ENCODE measurements at places on chromosomes 7 and 10. TPM values are rescaled to one million over a fixed set of nuclear protein-coding genes. Genes with fewer than 3 reads are reported as not detected.

GRCh38 chr10:123972481-123973401 is 81.1 kb upstream of the CPXM2 start:
- DNase-seq = no peak

DNA sequence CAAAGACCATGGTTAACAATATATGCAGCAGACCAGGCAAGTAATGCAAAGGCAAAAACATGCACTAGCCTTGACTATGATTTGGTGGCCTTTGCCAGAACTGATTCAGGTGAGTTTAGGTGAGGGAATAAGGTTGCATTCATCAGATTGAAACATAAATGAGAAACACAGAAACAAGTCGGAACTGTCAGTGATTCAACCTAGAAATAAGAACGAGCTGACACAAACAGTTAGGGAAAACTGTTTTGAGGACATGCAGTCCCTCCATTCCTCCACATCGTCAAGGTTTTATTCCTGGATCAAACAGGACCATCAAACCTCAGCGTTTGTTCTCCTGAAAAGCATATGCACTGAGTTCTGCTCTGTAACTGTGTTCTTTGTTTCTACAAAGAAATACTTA is 1.8 kb downstream of the ZNF248 start:
- DNase-seq = no peak

DNA sequence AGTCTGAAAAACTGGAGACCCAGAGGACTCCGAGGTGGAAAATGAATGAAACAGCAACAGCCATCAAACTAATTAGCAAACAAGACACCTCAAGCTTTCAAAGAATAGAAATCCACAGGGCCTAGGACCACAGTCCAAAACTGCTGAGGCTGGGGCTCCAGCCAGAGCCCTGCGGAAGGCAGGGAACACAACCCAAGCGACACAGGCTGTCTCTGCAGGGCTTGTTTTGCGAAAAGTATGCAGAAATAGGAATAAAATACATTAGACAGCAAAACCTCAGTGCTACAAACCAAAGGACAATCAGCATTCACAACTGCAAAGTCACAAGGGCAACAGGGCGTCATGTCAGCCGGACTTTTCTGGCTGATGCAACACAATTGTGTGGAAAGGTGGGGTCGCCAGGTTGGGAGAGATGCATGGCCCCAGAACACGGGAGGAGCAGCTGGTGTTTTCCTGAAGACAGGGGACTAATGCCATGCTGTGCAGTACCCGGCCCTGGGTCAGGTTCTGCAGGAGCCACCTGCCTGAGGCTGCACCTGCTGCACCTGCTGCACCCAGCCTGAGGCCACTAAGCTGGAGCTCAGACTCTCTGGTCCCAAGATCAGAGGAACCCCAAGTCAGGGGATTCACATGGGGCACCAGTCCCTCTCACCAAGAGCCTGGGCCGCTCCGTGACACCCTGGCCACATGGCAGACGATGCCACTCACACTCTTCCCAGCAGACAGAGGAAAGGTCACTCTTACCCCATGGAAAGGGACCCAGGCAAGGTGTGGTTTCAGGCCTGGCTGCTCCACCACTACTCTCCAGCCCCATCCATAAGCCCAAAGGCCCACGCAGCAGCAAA is 74.2 kb downstream of the MAD1L1 start:
- DNase-seq = no peak

The HMX3 gene
- polyA plus RNA-seq = not detected

The NEURL1 gene
- polyA plus RNA-seq = 4.2 TPM

DNA sequence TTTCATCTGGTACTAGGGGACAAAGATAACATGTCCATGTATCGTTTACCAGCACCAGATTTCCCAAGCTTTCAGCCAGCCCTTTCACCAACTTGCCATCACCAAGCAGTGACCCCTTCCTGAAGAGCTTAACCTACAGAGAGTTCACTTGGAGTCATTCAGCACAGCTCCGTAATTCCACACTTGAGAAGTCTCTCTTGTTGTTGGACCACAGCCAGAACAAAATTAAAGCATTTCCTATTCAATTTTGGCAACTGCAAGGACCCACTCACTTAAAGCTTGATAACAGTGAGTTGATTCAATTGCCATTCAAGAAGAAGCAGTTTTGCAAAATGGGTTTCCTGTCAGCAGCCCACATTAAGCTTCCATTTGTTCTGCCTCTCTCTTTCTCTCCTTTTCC is 88.5 kb upstream of the LRRTM3 start:
- DNase-seq = no peak

The NEUROG3 gene
- polyA plus RNA-seq = 0.87 TPM

GRCh38 chr7:132451161-132451560 is 125.1 kb downstream of the PLXNA4 start:
- DNase-seq = no peak

The LRIT2 gene
- polyA plus RNA-seq = not detected

GRCh38 chr10:119688033-119688508 is 36.9 kb downstream of the BAG3 start:
- DNase-seq = peak; percentile 30

- DNase-seq = no peak
Observed at GRCh38 chr10:128373071-128373749, 247.0 kb upstream of the MKI67 start.

The CPA4 gene
- polyA plus RNA-seq = 3.3 TPM

- no peak for DNase-seq
Observed at GRCh38 chr7:106534271-106534846, 126.6 kb downstream of the CCDC71L start.

The HELLS gene
- 15.8 TPM for polyA plus RNA-seq

The EBLN1 gene
- not detected for polyA plus RNA-seq

GRCh38 chr7:37428681-37429434 is 19.8 kb downstream of the ELMO1 start:
- DNase-seq = no peak

- no peak for DNase-seq
Observed at GRCh38 chr7:30116771-30117170, 18.0 kb upstream of the MTURN start.

DNA sequence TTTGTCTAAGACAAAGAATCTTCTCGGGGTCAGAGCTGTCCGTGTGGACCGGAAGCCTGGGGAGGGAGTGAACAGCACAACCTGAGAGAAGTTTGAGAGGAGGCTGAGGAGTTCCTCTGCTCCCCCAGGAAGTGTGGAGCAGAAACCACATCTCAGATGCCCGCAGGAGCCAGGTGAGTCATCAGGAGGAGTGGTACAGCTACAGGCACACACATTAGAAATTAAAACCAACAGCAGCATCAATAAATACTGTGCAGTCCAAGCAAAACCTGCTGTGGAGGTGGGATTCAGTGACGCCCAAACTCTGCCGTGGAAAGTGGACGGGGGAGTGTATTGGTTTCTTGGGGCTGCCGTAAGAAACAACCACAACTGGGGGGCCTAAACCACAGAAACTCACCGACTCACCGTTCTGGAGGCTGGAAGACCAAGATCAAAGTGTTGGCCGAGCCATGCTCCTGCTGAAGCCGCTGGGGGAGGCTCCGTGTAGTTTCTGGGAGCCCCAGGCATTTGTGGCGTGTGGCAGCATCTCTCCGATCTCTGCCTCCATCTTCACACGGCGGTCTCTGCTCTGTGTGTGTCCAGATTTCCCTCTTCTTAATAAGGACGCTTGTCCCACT is 31.2 kb upstream of the GARS1 start:
- no peak for DNase-seq

- no peak for DNase-seq
Observed at GRCh38 chr10:3782146-3782450, 2.9 kb downstream of the KLF6 start.

DNA sequence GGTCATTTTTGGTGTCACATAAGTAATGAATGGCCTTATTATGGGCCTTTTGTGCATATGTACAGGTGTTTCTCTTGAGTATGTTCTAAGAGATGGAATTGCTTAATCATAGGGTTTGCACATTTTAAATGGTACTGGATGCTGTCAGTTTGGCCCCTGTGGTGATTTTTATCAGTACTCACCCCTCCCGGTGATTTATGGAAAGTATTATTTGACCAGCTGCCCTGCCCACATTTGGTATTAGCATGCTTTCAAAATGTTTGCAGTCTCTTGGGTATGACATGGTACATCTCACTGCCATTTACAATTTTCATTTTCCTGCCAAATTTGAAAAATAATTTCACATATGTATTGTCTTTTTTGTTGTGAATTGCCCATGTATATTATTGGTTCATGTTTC is 427.7 kb downstream of the LRMDA start:
- DNase-seq = no peak

- DNase-seq = peak; percentile 61
Observed at GRCh38 chr10:61271127-61271780, 181.9 kb downstream of the TMEM26 start.

DNA sequence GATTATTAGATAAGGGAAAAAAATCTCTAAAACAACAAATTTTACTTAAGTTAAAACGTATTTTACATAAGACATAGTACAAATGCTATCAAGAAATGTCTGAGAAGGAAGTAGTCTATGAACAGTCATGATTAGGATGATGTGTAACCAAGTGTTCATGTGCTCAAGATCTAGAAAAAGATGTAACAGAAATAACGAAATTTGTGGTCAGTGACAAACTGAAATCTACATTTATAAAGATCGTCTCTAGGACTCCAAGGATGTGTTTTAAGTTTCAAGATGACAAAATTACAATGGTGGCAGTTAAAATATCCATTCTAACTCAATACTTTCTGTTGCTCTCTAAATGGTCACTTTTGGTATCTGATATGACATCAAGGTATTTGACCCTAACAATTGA is 17.2 kb downstream of the PPP3CB start:
- DNase-seq = no peak

The NRG3 gene
- polyA plus RNA-seq = 2.0 TPM

DNA sequence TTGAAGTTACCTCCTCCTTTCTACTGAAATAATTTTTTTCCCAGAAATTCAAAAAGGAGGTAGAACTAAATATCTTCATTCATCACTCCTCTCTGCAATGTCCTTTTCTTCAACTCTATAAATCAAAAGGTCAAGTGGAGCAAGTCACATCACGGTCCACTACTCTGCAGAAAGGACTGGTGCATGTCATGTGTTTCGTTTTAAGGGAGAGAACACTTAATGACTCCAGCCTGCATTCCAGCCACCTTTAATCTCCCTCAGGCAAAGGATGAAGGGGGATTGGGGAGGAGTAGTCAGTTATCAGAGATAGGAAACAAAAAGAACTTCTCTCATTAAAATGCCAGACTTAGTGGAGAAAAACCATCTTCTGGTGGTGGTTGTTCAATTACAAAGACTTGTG is 78.9 kb downstream of the ANK3 start:
- no peak for DNase-seq

DNA sequence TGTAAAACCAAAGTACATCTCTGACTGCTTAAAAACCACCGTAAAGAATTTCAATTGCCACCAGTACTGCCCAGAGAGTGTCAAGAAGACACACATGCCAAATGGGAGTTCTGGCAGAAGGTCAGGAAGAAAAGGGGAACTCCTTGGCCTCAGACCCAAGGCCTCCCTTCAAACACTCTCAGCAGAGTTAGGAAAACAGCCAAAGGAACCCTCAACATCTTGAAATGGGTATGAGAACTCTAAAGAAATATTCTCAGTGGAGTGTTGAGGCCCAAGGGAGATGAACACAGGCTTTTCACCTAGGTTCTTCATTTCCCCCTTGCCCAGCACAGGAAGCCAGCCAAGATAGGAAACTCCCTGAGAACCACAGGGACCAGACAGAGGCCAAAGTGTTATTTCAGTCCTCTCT is 96.1 kb upstream of the ASAH2 start:
- no peak for DNase-seq

GRCh38 chr10:8594711-8595110 is 540.2 kb downstream of the GATA3 start:
- DNase-seq = no peak

DNA sequence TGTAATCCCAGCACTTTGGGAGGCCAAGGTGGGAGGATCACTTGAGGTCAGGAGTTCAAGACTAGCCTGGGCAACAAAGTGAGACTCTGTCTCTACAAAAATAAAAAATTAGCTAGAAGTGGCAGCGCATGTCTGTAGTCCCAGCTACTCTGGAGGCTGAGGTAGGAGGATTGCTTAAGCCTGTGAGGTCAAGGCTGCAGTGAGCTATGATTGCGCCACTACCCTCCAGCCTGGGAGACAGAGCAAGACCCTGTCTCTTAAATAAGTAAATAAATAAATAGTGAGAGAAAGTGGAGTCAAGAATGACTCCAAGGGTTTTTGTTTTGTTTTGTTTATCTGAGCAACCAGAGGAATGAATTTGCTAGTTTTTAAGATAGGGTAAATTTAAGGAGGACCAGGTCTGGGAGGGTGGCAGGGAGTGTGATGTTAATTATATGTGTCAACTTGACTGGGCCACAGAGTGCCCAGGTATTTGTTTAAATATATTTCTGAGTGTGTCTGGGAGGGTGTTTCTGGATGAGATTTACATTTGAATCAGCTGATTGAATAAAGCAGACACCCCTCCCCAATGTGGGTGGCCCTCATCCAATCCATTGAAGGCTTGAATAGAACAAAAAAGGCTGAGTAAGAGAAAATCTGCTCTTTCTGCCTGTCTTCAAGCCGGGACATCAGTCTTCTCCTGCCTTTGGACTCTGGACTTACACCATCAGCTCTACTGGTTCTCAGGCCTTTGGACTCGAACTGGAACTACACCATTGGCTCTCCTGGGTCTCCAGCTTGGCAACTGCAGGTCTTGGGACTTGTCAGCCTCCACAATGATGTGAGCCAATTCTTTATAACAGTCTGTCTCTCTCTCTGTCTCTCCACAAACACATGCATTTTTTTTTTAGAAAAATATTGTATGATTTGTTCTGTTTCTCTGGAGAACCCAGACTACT is 23.5 kb downstream of the IMPDH1 start:
- DNase-seq = no peak

The HOGA1 gene
- polyA plus RNA-seq = 6.9 TPM

The MOGAT3 gene
- polyA plus RNA-seq = 10.5 TPM

The TMEM130 gene
- 3.3 TPM for polyA plus RNA-seq

DNA sequence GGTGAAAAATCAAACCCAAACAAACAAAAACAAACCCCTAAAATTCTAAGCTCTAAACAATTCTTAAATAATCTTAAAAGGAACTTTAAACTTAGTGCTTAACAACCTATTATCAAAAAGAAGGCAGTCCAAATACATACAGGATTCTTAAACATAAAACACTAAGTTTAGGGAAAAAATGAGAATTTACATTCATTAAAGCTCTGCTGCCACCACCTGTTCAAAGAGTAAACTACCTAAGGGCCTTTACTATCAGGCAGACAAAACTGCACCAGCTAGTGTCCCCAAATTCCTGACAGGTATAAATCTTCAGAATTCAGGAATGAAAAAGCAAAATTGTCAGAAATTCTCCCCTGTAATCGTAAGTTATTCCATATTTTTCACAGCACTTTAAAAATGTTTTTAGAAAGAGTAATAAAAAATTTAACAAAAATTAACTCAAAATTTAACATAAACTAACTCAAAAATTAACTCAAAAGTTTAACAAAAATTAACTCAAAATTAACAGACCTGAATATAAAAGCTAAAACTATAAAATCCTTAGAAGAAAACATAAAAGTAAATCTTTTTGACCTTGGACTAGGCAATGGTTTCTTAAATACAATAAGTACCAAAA is 55.1 kb downstream of the PDZD8 start:
- DNase-seq = peak; percentile 47

The HECTD2 gene
- polyA plus RNA-seq = 9.0 TPM

The CLEC2L gene
- polyA plus RNA-seq = not detected

- no peak for DNase-seq
Observed at GRCh38 chr10:12564173-12564572, 214.8 kb downstream of the CAMK1D start.

GRCh38 chr7:34069676-34070075 is 164.3 kb downstream of the BMPER start:
- DNase-seq = peak; percentile 26

GRCh38 chr7:91034459-91035368 is 229.5 kb upstream of the FZD1 start:
- peak; percentile 73 for DNase-seq

Measured in hepatocyte (in vitro differentiated cells).